T-cell (primary cell): ENCODE measurements at places on chromosomes 4 and X. TPM values are rescaled to one million over a fixed set of nuclear protein-coding genes. Genes with fewer than 3 reads are reported as not detected.
A peak's percentile ranks its signal among the peaks of the same experiment; 100 is the strongest.

The CAMK2D gene
- 36.2 TPM for total RNA-seq

The RAB9B gene
- total RNA-seq = 0.15 TPM

The AKAP4 gene
- not detected for total RNA-seq

The NLGN3 gene
- total RNA-seq = 2.9 TPM

The NPY2R gene
- not detected for total RNA-seq

The SLC25A14 gene
- 14.4 TPM for total RNA-seq

The KCNE5 gene
- not detected for total RNA-seq

The ANKRD50 gene
- total RNA-seq = 0.63 TPM

The CABS1 gene
- not detected for total RNA-seq

The GRIPAP1 gene
- 114 TPM for total RNA-seq

The NPY5R gene
- total RNA-seq = not detected

- H3K4me1 ChIP-seq = peaks cover 50% of the 10 kb centered on the region
- H3K27me3 ChIP-seq = peaks cover 44% of the 10 kb centered on the region
- H3K4me3 ChIP-seq = no peak overlapping the region
- H3K36me3 ChIP-seq = no peaks in the 10 kb centered on the region
These were observed 2.8 kb upstream of the GSX2 start for GRCh38 chr4:54097152-54097551.

DNA sequence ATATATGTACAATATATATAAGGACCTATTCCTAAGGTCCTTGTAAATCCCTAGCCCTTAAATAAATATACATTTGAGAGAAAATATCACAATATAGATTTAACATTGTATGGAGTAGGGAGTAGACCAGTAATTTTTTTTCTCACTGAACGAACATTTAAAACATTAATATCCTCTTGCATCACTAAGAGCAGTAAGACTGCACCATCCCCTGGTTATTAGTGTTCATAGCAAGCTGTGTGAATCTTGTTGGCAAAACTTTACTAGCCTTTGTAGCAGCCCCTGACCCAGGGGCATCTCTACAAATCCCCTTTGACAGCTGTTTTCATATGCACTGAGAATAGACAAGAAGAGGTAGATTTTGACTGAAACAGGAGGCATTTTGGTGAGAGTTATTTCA, 146.5 kb downstream of the IL1RAPL2 start:
- no peak overlapping the region for H3K4me3 ChIP-seq
- no peak for DNase-seq
- no peaks in the 10 kb centered on the region for H3K36me3 ChIP-seq
- no peaks in the 10 kb centered on the region for H3K4me1 ChIP-seq

GRCh38 chr4:104490770-104491480, 3.8 kb downstream of the CXXC4 start:
- DNase-seq = peak; percentile 42
- peaks cover 9% of the 10 kb centered on the region for H3K4me1 ChIP-seq
- no peak overlapping the region for H3K27ac ChIP-seq

GRCh38 chrX:46860557-46860956, 23.7 kb downstream of the RP2 start:
- no peak overlapping the region for H3K4me3 ChIP-seq
- H3K27me3 ChIP-seq = no peaks in the 10 kb centered on the region
- H3K4me1 ChIP-seq = no peaks in the 10 kb centered on the region
- no peak overlapping the region for H3K27ac ChIP-seq

GRCh38 chr4:37674439-37674838, 11.7 kb downstream of the RELL1 start:
- H3K36me3 ChIP-seq = no peaks in the 10 kb centered on the region
- H3K27ac ChIP-seq = no peak overlapping the region
- H3K4me3 ChIP-seq = no peak overlapping the region
- no peaks in the 10 kb centered on the region for H3K27me3 ChIP-seq

DNA sequence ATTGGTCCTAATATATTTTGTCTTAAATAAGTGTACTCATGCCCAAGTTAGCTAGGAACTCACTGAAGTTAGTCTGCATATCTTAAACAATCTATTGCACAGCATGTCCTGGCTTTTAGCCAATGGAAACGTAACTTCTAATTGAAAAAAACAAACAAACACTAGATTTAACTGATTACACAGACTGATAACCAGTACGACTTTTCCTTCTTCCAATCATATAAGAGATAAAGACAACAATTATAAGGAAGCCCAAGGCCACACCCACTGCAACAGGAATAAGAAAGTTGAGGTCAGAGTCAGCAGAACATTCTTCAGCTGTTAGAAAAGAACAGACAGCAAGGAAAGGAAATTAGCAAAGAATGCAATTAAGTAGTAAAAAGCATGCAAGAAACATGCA, 40.8 kb downstream of the LAMP2 start:
- no peak overlapping the region for H3K4me3 ChIP-seq
- no peaks in the 10 kb centered on the region for H3K36me3 ChIP-seq
- peaks cover 2% of the 10 kb centered on the region for H3K4me1 ChIP-seq
- no peak overlapping the region for H3K27ac ChIP-seq
- no peaks in the 10 kb centered on the region for H3K27me3 ChIP-seq

DNA sequence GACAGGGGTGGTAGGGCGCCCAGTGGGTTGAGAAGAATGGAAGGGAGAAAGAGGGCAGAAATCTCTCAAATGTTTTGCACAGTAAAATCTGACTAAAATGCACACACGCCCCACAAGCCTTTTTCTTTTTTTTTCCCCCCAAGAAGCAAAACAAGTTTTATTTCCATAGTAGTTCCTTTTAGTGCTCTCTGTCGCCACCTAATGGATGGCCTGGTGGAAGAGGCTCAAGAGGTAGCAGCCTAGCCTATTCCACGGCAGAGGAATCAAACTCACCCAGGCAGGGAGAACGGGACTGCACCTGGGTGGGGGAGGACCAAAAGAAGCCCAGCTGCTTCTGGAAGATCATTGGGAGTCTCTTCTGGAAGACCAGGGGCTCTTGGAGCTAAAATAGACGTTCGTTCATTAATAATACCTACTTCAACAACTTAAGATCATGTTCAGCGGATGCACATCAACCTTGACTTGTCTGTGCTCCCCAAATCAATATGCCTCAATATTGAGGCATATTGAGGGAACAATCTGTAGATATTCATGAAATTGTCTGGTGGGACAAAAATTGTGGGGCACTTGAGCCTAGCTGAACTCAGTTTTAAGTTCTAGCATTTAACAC, 31.6 kb upstream of the IRAK1 start:
- no peak overlapping the region for H3K4me3 ChIP-seq
- no peaks in the 10 kb centered on the region for H3K36me3 ChIP-seq
- H3K27ac ChIP-seq = no peak overlapping the region
- no peaks in the 10 kb centered on the region for H3K27me3 ChIP-seq
- peaks cover 16% of the 10 kb centered on the region for H3K4me1 ChIP-seq

DNA sequence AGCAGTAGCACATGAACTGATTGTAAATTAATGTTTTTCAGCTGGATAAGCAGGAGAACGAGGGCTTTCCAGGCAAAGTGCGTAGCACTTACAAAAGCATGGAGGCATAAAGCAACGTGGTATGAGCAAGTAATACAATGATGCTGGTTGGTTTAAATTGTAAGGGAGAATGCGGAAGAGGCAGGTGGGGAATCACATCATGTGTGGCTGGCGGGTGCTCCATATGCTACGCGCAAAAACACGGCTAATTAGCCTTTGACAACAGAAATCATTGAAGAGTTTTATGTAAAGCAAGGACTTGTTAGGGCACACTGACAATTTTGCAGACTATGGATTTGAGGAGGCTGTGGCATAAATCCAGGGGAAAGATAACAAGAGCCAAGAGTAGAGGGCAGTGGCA, 14.6 kb downstream of the SYTL4 start:
- H3K27ac ChIP-seq = no peak overlapping the region
- no peaks in the 10 kb centered on the region for H3K36me3 ChIP-seq
- H3K4me3 ChIP-seq = no peak overlapping the region
- no peaks in the 10 kb centered on the region for H3K27me3 ChIP-seq
- no peak for DNase-seq

DNA sequence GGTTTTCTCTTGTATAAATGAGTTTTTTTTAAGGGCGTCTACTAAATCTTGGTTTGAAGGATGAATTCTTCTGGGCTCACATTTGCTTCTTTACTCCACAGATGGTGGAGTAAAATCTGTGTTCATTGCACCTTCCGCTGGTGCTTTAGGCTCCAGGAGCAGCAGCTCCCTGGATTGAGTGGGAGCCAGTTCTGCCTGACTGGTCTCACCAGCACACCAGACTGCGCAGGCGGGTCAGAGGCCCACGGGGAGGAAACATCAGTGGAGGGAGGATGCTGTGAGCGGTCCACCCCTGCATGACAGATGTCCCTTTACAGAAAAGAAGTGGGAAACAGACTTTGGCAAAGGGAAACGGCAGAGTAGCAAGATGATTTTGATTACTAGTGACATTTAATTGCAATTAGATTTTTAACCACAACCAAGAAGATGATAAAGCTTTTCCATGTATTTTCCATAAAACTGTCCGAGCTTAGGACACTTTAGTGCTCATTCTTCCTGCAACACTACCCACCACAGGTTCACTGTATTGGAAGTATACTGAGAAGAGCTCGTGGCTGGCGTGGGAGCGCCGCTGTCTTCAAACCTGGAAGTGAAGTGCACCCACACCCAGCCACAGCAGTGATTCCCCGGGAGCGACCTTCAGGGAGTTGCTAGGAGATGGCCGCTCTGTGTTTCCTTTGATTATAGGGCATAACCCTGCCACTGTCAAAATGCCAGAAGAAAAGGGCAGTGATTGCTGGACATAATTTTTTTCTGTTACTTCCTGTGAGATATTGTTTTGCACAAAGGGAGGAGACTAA, 95.2 kb downstream of the SORBS2 start:
- H3K27ac ChIP-seq = no peak overlapping the region
- H3K4me1 ChIP-seq = no peaks in the 10 kb centered on the region
- DNase-seq = no peak
- H3K36me3 ChIP-seq = no peaks in the 10 kb centered on the region
- peaks cover 9% of the 10 kb centered on the region for H3K27me3 ChIP-seq

DNA sequence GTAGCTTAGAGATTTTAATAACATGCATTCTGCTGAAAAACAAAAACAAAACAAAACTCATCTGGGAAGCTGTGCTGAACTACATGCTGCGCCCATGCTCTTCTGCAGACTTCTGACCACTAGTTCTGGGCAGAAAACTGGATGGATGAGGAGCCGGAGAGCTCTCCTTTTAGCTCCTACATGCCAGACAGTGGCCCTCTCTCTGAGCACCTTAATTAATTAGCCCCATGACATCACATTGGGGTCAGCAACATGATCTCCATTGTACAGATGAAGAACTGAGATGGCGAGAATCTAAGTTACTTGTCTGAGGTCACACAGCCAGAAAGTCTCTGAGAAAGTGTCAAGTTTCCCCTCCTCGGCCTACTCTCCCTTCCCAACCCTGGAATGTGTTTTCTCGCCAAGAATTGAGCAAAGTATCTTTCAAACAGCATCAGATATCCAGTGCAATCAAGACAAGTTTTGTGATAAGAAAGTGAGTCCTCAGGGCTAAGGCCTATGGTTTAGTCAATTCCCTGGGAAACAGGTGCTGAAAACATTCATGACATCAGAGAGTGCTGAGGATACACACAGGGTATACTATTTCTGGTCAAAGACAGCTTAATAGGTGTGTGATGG, 21.6 kb downstream of the SCD5 start:
- no peak for DNase-seq
- no peaks in the 10 kb centered on the region for H3K36me3 ChIP-seq
- H3K4me1 ChIP-seq = no peaks in the 10 kb centered on the region
- H3K27me3 ChIP-seq = no peaks in the 10 kb centered on the region
- H3K4me3 ChIP-seq = no peak overlapping the region

DNA sequence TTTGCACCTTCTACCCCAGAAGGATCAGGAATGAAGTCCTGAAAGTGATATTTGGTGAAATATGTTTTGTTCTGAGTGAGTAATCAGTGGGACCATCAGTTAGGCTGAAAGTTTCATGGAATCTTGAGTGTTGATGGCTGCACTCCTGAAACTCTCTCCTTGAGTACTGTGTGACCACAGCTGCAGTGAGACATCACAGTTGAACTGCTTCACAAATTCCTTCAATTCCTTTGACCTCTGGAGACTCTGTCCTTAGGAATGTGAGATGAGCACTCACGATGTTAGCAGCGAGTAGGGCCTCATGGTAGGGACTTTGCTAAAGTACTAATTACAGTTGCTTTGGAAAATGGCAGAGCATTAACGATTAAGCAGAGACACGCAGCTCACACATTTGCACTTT, 142.9 kb upstream of the SLC4A4 start:
- no peaks in the 10 kb centered on the region for H3K27me3 ChIP-seq
- H3K4me1 ChIP-seq = no peaks in the 10 kb centered on the region
- DNase-seq = no peak
- H3K27ac ChIP-seq = no peak overlapping the region
- no peak overlapping the region for H3K4me3 ChIP-seq
- no peaks in the 10 kb centered on the region for H3K36me3 ChIP-seq

DNA sequence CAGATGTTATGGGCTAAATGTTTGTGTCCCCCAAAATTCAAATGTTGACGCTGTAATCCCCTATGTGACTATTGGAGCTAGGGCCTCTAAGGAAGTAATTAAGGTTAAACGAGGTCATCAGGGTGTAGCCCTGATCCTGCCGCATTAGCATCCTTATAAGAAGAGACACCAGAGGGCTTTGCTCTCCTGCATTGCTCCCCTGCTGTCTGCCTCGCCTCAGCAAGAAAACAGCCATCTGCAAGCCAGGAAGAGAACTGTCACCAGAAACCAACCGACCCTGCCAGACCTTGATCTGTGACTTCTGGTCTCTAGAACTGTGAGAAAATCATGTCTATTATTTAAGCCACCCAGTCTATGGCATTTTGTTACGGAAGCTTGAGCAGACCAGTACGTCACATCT, 331.9 kb downstream of the DCTD start:
- H3K27me3 ChIP-seq = no peaks in the 10 kb centered on the region
- DNase-seq = no peak
- H3K27ac ChIP-seq = no peak overlapping the region

GRCh38 chrX:79169484-79169883, 25.0 kb downstream of the GPR174 start:
- no peak for DNase-seq
- H3K27me3 ChIP-seq = no peaks in the 10 kb centered on the region
- no peaks in the 10 kb centered on the region for H3K36me3 ChIP-seq
- no peak overlapping the region for H3K4me3 ChIP-seq
- peaks cover 26% of the 10 kb centered on the region for H3K4me1 ChIP-seq
- H3K27ac ChIP-seq = peak overlapping the region; percentile 91

- H3K27me3 ChIP-seq = no peaks in the 10 kb centered on the region
- DNase-seq = no peak
- no peak overlapping the region for H3K4me3 ChIP-seq
- no peaks in the 10 kb centered on the region for H3K36me3 ChIP-seq
These were observed 450.1 kb upstream of the TENM3 start for GRCh38 chr4:181793096-181793495.

GRCh38 chrX:105723966-105724735, 98.2 kb upstream of the NRK start:
- H3K4me1 ChIP-seq = no peaks in the 10 kb centered on the region
- H3K27me3 ChIP-seq = no peaks in the 10 kb centered on the region
- no peak overlapping the region for H3K4me3 ChIP-seq
- no peak for DNase-seq
- no peak overlapping the region for H3K27ac ChIP-seq
- H3K36me3 ChIP-seq = no peaks in the 10 kb centered on the region

DNA sequence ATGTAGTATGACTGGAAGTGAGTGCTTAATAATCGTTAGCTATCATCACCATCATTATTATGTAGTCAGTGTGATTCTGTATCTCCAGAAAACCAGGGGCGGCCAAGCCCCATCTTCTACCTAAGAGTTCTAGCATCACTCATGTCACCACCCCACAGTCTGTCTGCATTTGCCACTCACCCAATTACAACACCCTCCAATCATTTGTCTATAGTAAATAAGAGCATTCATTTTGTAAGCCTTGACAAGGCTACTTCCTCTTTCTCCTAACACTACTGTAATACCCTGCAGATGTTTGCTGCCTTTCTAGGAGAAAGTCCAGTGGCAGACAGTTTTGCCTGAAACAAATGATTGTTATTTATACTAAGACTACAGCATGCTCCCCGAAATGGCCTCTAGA, 15.8 kb upstream of the IL21 start:
- H3K36me3 ChIP-seq = no peaks in the 10 kb centered on the region
- no peak for DNase-seq
- peaks cover 2% of the 10 kb centered on the region for H3K4me1 ChIP-seq
- no peaks in the 10 kb centered on the region for H3K27me3 ChIP-seq
- no peak overlapping the region for H3K4me3 ChIP-seq
- no peak overlapping the region for H3K27ac ChIP-seq
